ENCODE measurements at places on chromosomes 13 and 19.

DNA sequence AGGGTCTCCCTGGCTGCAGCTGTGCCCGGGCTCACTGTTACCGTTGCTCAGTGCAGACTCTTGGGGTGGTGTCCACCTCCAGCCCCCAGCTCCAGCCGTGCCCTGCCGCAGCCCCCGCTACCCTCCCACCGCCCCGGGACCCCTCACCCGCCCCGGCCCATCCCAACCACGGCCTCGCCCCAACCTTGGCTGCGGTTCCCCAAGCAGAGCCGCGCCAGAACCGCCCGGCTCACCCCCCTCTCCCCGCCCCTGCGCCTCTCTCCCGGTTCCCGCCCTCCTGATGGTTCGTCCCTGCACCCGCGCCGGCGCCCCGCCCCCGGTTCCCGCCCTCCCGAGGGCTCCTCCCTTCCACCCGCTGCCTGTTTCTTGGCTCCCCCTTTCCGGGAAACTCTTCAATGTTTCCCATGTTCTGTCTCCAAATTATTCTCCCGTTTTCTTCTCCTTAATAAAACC, 40.3 kb downstream of the ANKRD10 start:
- peak; percentile 77 for DNase-seq

DNA sequence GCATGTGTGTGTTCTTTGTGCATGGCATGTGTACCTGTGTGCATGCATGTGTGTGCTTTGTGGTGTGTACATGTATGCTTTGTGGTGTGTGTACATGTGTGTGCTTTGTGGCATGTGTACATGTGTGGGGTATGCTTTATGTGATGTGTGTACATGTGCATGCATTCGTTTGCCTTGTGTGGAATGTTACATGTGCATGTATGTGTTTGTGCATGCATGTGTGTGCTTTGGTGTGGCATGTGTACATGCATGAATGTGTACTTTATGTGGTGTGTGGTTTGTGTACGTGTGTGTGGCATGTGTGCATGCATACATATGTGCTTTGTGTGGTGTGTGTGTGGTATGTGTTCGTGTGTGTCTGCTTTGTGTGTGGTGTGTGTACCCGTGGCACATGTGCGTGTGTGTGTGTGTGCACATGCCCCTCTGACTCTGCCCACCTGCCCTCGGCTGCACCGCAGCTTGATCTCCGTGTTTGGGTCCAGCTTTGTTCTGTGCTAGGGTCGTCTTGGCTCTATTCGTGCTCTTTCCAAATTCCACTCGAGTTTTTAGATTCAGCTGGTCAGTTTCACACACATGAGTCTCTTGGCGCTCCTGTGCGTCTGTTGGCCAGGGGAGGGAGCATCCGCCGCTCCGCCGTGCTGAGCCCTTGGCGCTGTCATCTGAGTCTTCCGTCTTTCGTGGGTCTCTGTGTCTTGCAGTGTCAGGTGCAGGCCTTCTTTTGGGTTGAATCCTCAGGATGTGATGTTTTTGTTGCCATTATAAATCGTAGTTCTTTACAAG, 46.5 kb upstream of the TFDP1 start:
- no peak for DNase-seq

DNA sequence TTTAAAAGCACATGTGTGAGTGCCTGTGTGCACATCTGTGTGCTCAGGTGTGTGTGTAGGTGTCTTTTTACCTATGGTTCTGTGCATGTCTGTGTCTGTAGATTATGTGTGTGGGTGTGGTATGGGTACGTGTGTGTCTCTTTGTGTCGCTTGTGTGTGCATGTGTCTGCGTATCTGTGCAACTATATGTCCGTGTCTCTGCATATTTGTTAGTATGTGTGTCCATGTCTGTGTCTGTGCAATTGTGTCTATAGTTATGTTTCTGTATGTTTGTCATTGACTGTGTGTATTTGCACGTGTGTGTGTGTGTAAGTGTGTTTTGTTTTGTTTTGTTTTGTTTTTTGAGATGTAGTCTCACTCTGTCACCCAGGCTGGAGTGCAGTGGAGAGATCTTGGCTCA, 7.3 kb upstream of the KCTD15 start:
- DNase-seq: no peak

DNA sequence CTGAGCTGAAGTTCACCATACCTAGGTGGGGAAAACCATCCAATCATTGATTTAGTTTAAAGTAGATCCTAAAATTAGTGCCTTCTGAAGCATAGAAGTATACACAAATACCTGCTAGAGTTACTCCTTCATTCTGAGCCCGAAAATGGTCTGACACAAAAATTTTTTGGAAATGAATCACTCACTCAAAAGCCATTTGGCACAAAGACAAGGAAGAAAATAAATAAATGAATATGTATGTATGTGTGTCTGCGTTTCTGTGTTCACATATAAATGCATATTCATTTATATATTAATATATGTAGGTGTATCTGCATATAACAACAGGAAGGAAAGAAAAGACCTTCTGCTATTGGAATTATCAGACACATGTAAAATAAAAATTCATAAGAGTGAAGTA, 614.4 kb upstream of the PCDH9 start:
- no peak for DNase-seq

GRCh38 chr13:29909081-29909730, 58.8 kb upstream of the UBL3 start:
- no peak for DNase-seq

DNA sequence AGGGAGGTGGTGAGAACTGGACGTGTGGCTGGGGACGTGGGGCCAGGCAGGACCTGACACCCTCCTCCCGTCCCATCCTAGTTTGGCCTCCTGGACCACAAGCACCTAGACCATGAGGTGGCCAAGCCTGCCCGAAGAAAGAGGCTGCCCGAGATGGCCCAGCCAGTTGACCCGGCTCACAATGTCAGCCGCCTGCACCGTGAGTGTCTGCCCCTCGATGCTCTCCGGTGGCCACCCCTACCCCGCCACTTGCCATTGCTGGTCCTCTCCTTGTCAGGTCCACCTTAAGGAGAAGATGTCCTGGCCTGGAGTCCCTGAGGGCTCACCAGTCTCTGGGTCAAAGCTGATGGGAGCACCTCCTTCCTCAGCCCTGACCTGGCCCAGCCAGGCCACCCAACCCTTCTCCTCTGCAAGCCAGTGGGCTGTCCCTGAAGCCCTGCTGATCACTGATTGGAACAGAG, 2.2 kb downstream of the ANGPTL4 start:
- no peak for DNase-seq

DNA sequence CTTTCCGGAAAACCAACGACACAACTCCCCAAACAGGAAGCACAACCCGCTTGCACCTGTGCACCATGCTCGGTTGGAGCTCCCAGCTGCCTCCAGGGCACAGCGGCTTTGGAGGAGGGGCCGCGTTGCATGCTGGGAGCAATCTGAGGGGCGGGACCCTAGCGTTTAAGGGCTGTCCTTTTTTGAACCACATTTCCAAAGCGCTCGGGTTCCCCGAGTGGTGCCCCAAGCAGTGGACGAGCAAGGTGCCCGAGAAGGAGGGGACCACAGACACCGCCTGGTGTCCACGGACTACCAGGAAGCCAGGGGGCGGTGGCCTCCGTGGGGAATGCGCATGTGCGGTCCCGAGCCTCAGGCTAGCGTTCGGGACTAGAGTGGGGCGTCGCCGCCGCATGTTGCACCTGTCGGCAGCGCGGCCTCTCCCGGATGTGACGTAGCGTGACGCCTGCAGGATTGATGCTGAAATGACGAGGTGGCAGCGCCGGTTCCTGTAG, 11.9 kb upstream of the ZNF57 start:
- DNase-seq: no peak

- no peak for DNase-seq
These were observed 97.2 kb downstream of the SUCLA2 start for GRCh38 chr13:47903836-47904235.

DNA sequence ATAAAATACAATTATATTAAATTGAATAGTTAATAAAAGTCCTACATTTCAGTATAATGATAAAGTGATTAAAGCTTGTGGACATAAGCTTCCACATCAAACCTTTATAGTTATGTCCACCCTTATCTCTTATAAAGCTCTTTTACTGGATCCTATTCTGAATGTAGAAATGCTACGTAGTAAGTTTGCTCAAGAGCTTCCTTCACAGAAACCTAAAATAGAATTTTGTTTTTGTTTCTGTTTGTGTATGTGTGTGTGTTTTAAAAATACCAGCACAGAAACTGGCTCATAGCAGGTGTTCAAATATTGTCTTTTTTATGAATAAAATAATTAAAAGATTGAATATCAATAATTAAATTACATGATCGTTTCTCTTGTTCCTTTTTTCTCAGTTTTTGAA, 21.0 kb upstream of the UFM1 start:
- DNase-seq: no peak

GRCh38 chr13:106649495-106649894, 81.6 kb upstream of the ARGLU1 start:
- no peak for DNase-seq

Measured in neural crest cell (in vitro differentiated cells).